ENCODE measurements at places on chromosomes 1 and 21.

DNA sequence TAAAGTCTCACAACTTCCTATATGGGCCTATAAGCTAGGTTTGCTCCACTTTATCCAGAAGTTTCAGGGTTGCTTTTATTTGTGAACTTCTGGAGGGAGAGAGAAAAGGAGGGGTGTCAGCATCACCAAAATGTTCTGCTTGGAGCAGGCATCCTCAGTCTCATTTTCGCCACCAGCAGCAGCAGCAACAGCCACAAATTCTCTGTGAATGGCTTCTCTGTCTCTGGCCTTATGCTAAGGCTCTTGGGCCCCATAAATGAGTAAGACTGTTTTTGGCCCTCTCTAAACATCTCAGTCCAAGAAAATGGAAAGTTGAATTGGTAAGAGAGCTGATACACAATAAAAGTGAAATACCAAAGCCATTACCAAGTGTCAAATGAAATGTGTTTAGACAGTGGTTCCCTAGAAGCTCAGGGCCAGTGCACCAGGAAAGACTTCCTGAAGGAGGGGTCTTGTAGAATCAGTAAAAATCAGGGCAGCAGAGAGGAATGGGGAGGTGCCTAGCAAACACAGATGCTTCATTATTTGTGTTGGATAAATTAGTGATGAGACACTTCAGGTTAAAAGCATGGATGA lies 53.0 kb upstream of the SPATA6 start:
- no peak for DNase-seq

DNA sequence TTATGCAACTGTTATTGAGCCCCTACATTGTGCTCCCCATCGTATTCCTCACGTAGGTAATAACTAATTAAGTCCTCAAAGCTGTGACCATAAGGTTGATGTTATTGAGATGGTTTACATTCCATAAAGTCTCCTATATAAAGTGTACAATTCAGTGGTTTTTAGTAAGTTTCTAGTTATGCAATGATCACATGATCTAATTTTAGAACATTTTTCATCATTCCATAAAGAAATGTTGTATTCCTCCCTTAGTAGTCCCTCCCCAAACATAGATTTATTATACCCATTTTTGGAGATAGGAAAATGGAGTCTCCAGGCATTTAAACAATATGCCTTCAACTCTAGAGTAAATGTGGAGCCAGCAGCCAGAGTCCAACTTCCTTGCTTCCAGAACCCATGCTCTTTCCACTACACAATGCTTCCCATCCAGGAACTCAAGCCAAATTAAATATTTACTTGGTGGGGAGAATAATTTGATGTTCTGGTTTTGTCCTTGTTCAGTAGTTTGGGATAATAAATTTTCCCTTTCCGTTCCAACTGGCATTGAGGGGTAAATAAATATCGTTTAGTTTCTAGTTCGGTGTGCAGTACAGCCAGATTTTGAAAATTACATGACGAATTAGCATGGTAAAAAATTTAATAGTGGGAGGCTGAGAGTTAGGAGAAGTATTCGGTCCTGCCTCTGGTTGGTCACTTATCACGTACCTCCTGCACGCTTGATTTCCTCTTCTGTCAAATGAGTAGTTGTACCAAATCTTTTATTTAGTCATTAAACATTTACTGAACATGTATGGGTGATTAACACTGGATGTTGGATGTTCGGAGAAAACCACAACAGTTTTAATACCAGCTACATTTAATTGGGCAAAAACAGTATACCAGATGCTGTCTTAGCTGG lies 66.3 kb downstream of the CACHD1 start:
- DNase-seq = no peak

GRCh38 chr1:155645034-155645598 lies 35.1 kb downstream of the MSTO1 start:
- DNase-seq = no peak

GRCh38 chr1:14363707-14364413 lies 234.6 kb upstream of the KAZN start:
- no peak for DNase-seq

- DNase-seq = no peak
These were observed 14.1 kb downstream of the PTCH2 start for GRCh38 chr1:44828841-44829440.

DNA sequence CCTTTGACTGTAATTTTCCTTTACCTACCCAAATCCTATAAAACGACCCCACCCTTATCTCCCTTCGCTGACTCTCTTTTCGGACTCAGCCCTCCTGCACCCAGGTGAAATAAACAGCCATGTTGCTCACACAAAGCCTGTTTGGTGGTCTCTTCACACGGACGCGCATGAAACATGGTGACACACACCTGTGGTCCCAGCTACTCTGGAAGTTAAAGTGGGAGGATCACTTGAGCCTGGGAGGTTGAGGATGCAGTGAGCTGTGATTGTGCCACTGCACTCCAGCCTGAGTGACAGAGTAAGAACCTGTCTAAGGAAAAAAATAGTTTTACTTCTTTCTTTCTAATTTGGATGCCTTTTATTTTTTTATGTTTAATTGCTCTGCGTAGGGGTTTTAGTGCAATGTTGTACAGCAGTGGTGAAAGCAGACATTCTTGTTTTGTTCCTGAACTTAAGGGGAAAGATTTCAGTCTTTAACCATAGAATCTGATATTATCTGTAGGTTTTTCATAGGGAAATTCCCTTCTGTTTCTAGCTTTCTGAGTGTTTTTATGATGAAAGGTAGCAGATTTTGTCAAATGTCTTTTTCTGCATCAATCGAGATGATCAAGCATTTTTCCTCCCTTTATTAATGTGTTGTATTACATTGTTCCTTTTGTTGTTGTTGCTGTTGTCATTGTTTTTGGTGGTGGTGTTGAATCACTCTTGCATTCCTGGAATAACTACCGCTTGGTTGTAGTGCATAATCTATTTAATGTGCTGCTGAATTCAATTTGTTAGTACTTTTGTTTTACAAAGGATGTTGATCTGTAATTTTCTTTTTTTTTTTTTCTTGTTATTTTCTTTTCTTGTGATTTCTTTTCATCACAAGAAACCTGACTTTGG lies 497.4 kb downstream of the DISC1 start:
- no peak for DNase-seq

- DNase-seq = no peak
These were observed 91.9 kb upstream of the PLXNA2 start for GRCh38 chr1:208336137-208336518.

- DNase-seq = no peak
These were observed 229.7 kb upstream of the TMEM51 start for GRCh38 chr1:14923727-14924452.

GRCh38 chr1:200985481-200985880 lies 38.0 kb downstream of the KIF21B start:
- DNase-seq = no peak

DNA sequence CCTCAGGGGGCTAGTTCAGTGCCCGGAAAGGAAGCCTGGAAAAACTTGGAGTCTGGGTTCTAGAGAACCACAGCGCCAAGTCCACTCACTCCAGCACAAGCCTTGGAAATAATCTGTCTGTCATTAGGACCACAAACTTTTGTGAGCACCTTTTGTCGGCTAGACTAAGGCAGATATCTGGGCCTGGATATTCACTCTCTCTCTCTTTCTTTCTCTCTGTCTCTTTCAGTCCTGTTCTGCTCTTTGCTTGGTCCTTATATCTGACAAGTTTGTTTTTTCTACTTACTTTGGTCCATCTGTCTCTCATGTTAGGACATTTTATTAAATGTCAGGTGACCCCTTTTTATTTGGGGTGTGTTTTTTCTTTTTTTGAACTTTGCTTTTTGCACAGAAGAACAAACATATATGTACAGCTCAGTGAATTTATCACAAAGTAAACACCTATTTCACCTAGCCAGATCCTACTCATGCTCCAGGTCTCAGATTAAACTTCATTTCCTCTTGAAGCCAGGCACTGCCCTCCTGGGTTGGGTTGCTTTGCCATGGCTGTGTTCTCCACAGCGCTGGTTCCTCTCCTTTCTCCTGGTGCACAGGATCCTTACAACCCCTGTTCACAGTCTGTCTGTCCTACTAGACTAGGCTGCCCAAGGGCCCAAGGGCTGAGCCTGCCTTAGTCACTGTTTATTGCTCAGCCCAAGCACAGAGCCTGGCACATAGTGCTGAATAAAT lies 40.8 kb downstream of the TCEANC2 start:
- DNase-seq = no peak

DNA sequence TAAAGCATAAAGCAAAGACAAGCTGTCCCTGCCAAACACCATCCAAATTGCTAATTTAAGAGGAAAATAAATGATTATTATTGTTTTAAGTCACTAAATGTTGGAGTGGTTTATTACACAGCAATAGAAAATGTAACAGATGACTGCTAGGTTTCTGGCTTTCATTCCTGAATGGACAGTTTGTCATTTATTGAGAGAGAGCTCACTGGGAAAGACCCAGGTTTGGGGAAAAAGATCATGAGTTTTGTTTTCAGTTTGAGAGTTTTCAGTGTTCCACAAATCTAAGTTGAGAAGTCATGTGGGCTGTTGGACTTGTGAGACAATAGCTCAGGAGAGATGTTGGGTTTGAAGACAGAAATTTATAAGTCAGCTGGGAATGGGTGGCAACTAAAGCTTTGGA lies 5.4 kb downstream of the GPA33 start:
- DNase-seq = no peak

- no peak for DNase-seq
These were observed 827 bp downstream of the RFX5 start for GRCh38 chr1:151346082-151346768.

- no peak for DNase-seq
These were observed 767.7 kb upstream of the ADGRL2 start for GRCh38 chr1:81032973-81033425.

DNA sequence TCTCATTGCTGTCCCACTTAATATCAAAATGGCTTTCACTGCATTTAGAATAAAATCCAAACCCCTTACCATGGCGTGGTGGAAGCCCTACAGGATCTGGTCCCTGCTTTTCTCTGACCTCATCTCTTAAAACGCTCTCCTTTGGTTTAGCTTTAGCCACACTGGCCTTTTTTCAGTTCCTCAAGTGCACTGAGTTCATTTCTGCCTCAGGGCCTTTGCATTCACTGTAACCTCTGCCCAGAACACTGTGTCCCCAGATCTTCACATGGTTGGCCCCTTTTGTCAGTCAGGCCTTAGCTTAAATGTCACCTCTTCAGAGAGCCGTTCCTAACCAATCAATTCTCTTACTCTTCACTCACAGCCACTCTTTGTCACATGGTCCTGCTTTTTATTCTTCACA lies 21.5 kb downstream of the BCL9 start:
- DNase-seq = no peak

GRCh38 chr21:42142627-42143026 lies 71.5 kb downstream of the UMODL1 start:
- no peak for DNase-seq

GRCh38 chr1:169873582-169874199 lies 20.0 kb downstream of the SCYL3 start:
- no peak for DNase-seq

- no peak for DNase-seq
These were observed 5.3 kb upstream of the P3R3URF start for GRCh38 chr1:46181343-46182260.

DNA sequence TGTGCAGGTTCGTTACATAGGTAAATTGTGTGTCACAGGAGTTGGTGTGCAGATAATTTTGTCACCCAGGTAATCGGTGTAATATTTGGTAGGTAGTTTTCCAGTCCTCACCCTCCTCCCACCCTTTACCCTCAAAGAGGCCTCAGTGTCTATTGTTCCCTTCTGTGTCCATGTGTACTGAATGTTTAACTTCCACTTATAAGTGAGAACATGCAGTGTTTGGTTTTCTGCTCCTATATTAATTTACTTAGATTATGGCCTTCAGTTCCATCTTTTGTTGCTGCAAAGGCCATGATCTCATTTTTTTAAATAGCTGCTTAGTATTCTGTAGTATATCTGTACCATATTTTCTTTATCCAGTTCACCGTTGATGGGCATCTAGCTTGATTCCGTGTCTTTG lies 87.3 kb downstream of the RPS6KC1 start:
- no peak for DNase-seq

GRCh38 chr1:29540801-29541357 lies 304.6 kb downstream of the PTPRU start:
- DNase-seq = no peak

- DNase-seq = no peak
These were observed 51.6 kb downstream of the CRB1 start for GRCh38 chr1:197319631-197320030.

GRCh38 chr1:193094112-193094511 lies 11.1 kb downstream of the GLRX2 start:
- no peak for DNase-seq

DNA sequence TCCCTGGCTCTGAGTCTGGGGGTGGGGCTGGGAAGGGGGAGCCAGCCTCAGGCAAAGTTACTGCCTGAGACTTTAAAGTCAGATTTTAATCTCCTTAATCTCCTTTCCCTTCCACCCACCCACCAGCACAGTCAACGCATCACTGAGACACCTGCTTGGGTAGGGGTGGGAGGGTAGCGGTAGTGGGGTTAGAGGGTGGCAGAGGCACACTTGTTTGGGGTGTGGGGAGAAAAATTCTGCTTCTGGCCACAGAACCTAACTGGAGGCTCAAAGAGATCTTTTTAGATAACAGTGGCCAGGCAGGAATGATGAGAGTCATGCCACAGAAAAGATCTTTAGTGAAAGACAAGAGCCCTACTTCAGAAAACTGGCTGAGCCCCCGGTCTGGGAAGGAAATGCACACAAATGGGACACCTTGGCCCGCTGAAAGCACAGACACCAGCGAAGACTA lies 44.1 kb downstream of the CD247 start:
- no peak for DNase-seq

DNA sequence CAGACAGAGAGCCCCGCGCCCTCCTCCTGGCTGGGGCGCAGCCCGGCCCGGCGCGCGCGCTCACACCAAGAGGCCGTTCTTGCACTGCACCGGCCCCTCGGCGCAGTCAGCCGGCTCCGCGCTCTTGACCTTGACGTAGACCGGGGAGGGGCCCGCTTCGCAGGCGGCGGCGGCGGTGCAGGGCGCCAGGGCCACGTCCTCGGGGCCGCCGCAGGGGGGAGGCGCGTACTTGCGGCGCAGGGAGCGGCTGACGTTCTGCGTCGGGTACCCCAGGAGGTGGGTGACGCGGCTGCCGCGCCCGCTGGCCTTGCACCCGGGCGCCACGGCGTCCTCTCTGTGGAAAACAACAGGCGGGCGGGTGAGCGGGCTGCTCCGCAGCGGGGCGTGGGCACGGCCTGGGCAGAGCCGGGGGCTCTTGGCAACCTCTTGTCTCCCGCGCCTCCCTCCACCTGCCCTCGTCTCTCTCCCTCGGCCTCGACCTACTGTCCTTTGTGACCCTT lies 7.7 kb downstream of the VSIG8 start:
- DNase-seq = peak; percentile 47

- no peak for DNase-seq
These were observed 17.7 kb downstream of the RAP1GAP start for GRCh38 chr1:21651214-21652042.

DNA sequence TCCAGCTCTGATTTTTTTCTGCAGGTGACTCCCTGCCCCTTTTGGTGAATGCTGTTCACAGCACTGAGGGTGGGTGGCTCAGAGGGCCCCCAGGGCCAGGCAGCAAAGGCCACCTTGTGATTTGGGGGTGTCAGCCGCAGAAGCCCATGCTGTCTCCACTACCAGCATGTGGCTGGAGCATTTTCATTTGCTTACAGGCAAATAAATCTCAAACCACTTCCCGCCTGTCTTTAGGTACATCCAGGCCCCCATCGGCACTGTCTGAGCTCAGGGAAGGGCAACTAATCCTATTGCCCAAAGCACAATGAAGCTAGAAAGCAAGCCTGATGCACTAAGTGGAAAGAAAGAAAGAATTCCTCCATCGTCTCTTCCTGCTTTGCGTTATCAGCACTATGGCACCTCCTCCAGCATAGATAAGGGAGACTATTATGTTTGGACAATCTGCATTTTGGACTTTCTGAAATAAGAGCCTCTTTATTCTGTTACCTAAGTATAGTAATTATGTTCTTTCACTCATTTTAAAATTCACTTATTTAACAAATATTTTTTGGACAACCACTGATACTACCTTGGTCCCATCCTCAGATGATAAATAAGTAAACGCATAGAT lies 100.5 kb upstream of the TLR5 start:
- DNase-seq = no peak
